ENCODE measurements at places on chromosomes 2 and 18.
A peak's percentile ranks its signal among the peaks of the same experiment; 100 is the strongest.

GRCh38 chr2:8334866-8335325 is 347.0 kb upstream of the ID2 start:
- DNase-seq, result no peak

DNA sequence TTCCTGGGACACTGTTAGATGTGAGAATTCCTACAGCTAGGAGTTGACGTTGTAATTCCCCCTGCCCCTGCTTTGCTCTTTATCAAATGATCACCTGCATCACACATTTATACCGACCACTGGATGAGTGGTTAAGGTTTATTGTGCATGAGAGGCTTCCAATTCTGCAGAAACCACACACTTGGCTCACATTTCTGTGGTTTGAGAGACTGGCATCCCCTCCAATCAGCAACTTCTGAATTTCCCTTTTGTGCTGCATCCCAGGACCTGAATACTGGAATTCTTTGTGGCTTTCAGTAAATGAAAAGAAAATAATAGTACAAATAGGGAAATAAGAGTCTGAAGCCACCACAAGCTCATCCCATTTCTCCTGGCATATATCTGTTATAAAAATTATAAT is 628.7 kb upstream of the PIK3C3 start:
- no peak for DNase-seq

- DNase-seq, result no peak
These were observed 52.7 kb upstream of the CYP1B1 start for GRCh38 chr2:38128653-38129052.

DNA sequence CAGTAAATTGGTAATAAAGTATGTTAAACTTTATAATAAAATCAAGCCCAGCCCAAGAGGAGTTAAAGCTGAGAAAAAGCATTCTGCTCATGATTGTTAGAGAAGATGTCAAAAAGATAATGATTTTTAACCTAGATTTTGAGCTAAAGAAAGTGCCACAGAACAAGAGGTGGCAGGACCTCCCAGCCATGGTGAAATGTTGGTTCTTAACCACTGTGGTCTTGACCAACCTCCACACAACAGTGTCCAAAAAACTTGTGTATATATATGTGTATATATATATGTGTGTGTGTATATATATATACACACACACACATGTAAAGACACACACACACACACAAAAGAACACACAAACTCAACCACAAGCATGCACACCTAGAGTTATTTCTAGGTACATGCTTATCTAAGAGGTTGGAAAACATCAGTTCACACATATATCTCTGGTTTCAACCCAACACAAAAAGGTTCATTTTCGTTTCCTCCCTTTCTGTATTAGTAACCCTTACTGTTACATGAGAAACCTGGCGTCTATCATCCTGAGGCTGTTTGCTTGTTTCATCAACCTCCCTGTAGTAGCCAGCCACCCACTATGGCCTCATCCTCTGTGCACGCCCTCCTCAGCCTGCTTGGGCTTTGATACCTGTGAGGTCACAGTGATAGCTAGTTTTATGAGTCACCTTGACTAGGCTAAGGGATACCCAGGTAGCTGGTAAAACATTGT is 631.8 kb upstream of the ID2 start:
- peak; percentile 80 for DNase-seq

DNA sequence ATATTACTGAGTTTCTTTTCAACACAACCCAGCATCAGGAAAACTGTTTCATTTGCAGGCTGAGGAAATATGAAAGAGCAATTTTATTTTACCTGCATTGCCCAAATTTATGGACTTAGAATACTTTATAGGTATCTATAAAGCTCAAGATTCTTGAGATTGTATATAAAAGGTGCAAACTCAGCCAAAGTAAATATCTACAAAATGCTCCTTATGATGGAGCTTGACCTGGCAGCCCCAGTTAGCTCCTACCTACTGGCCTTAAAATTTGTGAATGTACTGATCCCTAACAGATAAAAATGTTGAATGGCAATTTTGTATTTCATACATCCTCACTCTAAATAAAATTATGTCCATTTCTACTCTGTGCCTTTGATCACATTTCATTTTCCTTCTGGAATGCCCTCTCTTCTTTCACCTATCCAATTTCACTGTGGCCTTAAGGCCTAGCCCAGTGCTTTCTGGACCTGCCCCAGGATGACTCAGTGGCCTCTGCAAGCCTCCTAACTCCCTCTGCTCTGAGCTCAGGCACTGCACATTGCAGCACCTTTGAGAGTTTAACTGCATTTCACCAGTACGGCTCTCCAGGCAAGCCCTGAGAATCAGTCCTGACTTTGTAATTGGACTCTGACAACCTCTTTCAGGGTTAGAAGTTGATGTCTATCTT is 125.9 kb downstream of the ANTXR1 start:
- no peak for DNase-seq

DNA sequence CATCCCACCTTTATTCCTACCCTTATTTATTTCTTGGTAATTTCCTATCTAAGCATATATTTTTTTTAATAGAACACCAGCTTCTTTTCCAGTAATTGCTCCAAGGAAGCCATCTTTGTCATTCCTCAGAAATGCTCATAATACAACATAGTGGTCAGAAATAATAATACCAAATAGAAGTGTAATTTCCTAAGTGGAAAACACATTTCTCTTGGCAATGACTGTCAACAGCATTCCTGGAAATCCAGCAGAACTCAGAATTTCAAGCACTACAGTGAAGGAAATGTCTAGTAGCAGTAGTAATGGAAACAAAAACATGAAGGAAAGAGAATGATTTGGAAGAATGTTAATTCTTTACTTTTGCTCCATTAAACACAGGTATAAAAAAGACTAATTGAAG is 56.6 kb downstream of the GDF7 start:
- no peak for DNase-seq

DNA sequence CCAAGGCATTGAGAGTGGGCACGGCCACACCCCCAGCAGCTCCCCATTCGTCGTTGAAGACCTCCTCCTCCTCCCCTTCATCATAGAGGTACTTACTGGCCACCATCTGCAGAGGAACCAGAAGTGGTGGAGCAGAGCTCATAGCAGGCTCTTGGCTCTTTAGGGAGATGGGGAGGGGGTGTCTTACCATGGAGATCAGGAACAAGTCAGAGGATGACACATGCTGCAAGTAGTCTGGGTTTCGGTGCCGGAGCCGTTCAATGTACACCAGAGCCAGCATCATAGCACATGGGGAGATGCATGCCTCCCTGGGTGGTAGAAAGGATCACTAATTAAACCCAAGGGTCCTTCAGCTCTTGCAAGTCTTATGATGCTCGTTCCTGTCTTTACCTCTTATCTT is 1.9 kb downstream of the CNPPD1 start:
- DNase-seq, result no peak
